ENCODE measurements at places on chromosomes 2 and 18.

DNA sequence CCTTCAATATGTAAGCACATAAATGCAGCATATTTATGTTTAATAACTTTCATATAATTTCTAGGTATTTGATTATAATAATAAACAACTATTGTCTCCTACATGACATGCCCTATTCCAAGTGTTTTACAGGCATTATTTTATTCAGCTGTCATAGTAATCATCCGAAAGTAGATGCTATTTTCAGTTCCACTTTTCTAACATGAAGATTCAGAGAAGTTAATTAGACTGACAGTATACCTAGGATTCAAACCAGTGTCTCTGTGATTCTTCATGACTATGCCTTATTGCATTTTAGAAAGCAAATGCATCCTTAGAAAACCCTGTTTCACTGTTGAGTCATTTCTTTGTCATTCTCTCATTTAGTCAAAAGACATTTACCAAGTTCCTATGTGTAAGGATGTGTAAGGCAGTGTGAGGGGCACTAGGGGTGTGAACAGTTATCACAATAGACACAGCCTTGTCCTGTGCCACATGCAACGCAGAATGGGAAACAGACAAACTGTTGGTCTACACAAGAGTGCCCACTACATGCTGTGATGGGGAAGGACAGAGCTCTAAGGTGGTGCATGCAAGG, 79.8 kb downstream of the DTNA start:
- DNase-seq = no peak

DNA sequence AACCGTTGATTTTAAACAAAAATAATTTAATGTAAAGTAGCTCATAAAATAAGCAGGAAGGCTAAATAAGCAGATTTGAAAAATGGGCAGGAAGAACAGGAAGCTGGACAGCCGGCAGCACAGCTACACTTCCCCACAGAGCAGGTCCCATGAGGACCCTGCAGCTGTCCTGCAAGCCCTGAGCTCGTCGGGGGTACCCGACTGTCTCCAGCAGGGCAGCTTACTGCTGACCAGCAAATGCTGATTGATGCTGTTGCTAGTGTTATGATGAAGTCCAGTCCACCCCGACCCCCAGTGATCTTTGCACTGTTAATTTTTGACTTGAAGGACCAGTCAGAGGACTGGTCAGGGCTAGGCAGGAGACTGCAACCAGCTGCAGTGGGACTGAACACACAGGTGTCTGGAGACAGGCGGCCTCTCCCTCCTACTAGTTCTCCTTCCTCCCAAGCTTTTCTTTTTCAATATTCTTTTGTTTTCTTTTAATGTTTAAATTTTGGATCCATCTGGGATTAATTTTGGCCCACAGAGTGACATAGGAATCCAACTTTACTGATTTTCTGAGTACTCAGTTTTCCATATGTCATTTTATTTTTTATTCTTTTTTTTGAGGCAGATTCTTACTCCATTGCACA, 27.7 kb downstream of the POLE4 start:
- DNase-seq = no peak

DNA sequence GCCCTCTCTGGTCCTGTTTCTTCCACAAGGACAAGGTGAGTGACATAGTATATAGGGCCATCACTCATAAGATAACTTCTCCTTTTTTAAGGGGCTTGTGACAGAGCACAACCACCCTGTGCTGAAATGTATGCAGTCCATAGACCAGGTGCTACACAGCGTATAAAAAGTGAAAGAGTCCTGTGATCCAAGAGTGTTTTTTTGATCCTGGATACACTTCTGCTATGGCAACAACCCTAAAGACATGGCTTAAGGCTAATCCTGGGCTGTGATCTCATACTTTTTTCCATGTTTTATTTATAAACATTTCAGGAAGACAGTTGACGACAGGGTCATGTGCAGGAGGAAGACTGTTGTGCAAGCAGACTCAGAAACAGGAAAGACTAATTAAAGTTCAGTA, 400.5 kb upstream of the TCF4 start:
- no peak for DNase-seq

DNA sequence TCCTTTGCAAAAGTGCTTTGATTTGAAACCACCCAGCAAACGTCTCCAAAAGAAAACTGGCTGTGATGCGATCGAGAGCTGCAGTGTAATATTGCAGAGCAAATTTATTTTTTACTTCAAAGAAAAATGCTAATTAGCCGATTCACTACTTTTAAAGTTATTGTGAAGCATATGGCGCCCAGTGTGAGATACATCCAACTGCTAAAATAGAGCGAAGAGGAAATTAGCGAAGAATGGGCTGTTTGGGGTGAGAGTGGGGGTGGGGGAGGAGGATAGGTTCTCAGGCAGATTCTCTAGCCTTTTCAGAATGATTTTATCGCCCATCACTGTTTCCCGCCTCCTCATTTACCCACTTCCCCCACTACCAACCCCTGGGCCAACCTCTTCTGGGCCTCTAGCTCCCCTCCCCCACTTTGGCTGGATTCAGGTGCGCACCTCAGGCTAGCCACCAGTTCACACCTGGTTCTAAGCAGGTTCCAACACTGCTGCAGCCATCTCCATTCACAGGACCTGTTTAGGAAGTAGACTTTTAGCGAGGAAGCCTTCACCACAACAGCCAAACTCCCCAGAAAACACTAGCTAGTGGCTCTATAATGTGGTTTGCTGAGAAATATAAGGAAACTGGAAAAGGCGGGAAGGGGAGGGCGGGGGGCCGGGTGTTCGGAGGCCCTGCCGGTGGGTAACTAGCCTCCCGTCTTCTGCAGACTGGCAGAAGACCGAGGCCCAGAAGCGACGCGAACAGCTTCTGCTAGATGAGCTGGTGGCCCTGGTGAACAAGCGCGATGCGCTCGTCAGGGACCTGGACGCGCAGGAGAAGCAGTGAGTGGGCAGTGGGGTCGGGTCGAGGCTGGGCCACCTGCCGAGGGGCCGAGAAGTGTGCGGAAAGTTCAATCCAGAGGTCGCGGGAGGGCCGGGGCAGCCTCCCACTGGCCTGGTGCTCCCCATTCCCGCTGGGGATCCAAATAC, 6.0 kb upstream of the OTX1 start:
- no peak for DNase-seq

DNA sequence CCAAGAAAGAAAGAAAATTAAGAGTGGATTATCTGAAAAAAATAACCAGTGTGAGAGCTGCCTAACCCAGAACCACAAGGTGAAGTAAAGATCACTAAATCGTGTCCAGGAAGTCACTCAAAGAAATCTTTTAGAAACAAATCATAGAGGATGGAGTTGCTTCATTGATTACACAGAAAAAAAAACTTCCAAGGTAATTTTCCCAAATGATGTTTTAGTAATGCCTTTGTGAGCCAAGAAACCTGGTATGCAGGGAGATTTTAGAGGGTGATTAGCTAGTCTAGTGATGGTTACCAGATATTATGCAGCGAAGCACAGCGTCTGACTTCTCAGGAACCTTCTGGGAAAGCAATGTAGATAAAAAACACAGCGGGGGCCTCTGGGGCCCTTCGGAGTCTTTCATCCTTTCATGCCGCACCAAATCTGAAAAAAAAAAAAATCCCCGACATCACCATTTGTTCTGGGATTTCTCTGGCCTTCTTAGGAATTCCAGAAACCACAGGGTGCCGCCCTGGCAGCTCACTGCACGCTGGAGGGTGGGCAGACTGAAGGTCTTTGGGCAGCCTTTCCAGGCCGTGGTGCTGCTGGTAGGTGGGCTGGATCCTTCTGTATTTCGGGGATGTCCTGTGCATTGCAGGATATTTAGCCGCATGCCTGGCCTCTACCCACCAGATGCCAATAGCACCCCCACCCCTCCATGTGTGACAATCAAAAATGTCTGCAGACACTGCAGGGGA, 17.3 kb downstream of the ALPK2 start:
- no peak for DNase-seq

GRCh38 chr2:46369783-46370182, 72.6 kb downstream of the EPAS1 start:
- DNase-seq = no peak

- DNase-seq = no peak
Observed at GRCh38 chr2:98818164-98818563, 87.2 kb upstream of the MGAT4A start.

DNA sequence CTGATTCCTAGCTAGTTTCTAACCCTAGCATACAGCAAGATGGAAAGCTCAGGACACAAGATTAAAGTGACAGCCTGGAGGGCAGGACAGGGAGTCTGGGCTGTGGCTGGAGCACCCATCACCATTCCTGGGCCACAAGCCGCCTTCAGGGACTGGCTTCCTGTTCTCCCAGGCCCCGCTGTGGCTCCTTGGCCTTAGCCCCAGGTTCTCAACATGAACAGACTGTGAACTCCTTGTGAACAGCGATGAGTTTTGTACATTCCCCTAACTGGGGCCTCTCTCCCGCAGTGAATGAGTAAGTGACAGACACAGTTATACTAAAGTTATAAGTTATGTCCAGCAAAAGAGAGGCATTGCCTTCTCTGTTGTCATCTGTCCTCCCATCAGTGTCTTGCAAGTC, 35.9 kb upstream of the SLC14A1 start:
- no peak for DNase-seq

GRCh38 chr2:42693013-42693615, 70.8 kb downstream of the OXER1 start:
- DNase-seq = no peak

DNA sequence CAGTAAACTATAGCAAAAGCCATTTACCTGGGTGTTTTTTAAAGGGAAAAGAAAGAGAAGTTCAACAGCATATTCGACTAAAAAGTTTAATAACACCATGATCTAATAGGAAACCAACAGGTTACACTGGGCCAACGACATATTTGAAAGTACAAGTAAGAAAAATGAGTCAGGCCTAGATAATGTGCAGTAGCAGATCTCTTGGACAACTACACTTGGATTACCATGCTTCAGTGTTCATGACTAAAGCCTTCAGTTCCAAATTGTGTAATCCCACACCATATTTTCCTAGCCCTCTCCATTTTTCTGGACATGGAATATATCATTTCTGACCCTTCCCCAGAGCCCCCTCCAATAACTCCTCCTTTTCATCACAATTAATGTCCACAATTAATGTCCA, 39.1 kb upstream of the FIGN start:
- DNase-seq = peak; percentile 19

DNA sequence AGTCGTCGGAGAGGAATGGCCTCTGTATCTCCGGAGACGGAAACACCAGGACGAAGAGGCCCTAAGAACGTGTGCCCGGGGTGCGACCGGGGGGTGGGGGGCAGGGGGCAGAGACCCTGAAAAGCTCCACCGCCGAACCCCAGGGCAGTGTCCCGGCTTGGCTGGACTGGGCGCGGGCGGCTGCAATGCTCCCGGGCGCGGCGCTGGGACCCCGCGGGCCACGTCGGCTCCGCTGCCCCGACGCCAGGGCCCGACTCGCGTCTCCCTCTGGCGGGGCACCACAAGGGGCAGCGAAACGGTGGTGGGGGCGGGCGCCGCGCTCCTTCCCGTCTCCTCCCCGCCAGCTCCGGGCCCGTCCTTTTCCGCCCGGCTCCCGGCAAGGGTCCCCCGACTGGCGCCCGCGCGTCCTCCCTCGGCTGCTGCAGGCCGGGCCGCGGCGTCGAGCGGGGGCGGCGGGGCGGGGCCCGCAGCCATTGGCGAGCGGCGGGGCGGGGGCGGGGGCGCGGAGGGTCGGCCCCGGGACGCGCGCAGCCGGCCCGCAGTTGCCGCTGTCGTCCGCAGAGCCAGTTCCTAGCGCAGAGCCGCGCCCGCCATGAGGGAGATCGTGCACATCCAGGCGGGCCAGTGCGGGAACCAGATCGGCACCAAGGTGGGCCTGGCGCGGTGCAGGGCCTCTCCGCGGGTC, at the start of gene TUBB6:
Gene TUBB6, plus strand, starts transcription at position 541 of the 685 bp plus-strand sequence. Its CDS starts 52 bp downstream, at position 593.
- DNase-seq = no peak

DNA sequence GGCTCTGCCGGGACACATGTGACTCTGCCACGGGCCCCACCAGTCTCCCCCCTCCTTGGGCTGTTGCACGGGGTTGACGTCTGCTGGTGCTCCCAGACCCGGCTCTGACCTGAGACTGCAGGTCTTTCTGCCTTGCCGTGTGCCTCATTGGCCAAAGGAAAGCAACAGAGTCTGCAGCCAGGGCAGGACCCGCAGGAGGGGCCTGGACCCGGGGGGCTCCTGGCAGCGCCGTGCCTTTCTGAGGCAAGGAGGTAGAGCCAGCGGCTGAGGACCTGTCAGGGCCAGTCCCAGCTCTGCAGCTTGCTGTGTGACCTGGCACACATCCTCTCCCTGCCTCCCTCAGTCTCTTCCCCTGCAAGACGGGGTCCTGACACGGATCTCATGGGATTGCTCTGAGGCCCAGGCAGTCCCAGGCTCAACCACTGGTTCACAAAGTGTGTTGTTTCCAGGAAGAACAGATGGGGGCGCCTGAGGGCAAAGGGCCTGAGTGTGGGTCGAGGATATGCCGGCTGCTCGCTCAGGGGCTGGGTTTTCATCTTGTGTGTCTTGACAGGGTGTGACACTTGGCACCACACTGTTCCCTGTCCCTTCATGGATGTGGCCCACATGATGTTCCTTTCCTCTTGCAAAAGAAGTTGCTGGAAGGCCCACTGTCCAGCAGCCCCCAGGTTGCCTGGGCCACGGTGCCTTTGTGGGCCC, 9.0 kb downstream of the CAPN10 start:
- DNase-seq = no peak

- DNase-seq = no peak
Observed at GRCh38 chr2:150166313-150167051, 321.0 kb downstream of the RND3 start.

- no peak for DNase-seq
Observed at GRCh38 chr2:191666732-191667131, 11.2 kb upstream of the NABP1 start.

GRCh38 chr18:75111760-75112159, 97.2 kb downstream of the PTGR3 start:
- no peak for DNase-seq

- DNase-seq = no peak
Observed at GRCh38 chr2:121824264-121824663, 68.8 kb downstream of the TSN start.

GRCh38 chr18:32289483-32290075, 99.7 kb downstream of the MEP1B start:
- DNase-seq = peak; percentile 63

DNA sequence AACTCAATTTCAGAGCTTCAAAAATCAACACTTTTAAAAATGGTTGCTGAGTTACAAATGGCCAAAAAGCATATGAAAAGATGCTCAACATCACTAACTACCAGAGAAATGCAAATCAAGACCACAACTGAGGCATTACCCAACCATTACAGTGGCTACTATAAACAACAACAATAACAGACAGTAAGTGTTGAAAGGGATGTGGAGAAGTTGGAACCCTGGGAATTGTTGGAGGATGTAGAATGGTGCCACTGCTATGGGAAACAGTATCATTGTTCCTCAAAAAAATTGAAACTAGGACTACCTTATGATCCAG, 173.3 kb upstream of the SPRED2 start:
- no peak for DNase-seq

GRCh38 chr2:120873958-120874887, 138.6 kb downstream of the GLI2 start:
- no peak for DNase-seq

DNA sequence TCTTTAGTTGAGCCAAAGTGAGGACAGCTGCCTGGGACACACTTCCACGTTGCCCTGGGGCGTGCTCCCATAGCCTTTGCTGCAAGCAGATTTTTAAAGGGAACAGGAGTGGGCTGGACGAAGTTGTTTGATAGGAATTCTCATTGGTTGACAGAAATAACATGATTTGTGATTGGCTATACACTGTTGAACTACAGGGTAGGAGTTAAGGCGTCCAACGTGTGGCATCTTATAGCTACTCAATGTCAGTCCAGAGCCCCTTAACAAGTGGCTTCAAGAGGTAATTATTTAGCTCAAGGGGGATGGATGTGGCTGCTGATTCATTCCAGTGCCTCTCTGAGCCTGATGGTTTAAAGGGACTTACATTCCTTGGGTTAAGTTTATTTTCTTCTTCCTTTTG, 65.5 kb downstream of the ACAA2 start:
- no peak for DNase-seq

Measured in HCT116 (cell line).